Inflammatory macrophage treated with lipopolysaccharide for 4 hours (primary cell): ENCODE measurements at places on chromosomes 3 and 15.

GRCh38 chr3:179971280-179971679, 65.5 kb downstream of the PEX5L start:
- DNase-seq: no peak

DNA sequence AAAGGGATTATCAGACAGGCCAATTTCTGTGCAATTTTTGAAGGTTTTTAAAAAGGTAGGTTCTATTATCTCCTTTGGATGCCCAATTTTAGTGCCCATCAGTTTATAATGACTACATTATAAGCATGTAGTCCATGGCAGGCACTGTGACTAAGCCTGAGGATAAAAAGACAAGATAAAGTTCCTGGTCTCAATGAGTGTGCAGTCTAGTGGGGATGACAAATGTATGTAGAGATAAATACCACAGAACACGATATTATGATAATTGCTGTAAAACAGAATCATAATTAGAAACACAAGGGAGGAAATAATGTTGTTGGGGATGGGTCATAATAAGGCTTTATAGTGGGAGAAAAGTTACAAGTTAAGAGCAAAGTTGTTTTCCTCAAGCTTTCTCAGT, 163.1 kb downstream of the ZNF385D start:
- DNase-seq: no peak

DNA sequence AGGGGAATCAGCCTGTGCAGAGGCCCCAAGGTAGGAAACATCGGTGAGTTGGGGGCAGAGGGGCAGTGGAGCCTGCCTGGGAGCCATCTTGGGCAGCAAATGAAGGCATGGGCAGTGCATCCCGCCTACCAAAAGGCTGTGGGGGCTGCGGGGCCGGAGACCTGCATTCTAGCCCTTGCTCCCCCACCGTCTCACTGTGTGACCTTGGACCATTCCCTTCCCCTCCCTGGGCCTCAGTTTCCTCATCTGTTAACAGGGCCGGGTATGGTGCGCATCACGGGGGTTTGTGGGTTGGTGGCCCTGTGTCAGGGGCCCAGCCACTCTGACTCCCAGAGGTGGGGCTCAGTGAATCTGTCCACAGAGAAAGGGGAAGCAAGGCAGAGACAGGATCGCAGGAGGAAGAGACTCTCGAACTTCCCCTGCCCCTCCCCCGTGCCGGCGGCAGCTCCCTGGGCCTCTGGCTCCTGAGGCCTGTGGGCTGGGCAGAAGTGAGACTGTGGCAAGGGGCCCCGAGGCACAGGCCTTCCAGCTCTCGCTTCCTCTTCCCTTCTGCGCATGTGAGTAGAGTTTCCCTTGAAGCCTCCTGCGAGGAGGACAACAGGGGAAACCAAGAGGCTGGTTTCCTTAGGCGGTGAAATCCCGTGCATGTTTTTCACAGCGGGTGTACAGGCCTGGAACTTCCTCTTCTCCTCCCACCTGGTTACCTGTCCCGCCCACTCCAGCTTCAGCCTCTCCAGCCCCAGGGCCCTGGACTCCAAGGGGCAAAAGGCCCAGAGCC, 42.9 kb downstream of the IDH2 start:
- peak; percentile 99 for DNase-seq

DNA sequence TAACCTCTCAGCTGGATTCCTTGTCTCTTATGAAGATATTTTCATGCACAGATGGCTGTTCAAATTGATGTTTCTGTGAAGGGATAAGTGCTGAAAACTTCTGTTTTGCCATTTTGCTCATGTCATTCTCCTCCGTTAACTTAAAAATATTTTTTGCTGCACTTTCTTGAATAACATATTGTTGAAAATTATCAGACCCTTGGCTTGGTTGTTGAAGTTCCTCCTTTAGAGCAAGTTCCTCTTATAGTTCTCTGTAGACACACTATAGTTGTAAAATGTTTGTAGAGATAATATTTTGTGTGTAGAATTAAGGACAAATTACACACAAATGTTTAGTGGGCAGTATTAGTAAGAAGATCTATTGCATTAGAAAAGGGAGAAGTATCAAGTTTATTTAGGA, 300.4 kb downstream of the SV2B start:
- no peak for DNase-seq

- no peak for DNase-seq
These were observed 247.5 kb upstream of the GOLIM4 start for GRCh38 chr3:168342946-168343850.

- DNase-seq: no peak
These were observed 77.4 kb downstream of the MB21D2 start for GRCh38 chr3:192840143-192840836.

DNA sequence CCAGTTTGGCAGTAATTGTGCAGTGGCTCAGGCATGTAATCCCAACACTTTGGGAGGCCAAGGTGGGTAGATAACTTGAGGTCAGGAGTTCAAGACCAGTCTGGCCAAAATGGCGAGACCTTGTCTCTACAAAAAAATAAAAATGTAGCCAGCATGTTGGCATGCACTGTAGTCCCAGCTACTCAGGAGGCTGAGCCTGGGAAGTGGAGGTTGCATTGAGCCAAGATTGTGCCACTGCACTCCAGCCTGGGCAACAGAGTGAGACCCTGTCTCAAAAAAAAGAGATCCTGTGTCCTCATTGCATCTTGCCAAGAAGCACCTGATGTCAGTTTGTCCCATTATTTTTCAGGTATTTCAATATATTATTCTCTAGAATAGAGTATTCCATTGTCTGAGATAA, 61.8 kb downstream of the CRTC3 start:
- DNase-seq: no peak

DNA sequence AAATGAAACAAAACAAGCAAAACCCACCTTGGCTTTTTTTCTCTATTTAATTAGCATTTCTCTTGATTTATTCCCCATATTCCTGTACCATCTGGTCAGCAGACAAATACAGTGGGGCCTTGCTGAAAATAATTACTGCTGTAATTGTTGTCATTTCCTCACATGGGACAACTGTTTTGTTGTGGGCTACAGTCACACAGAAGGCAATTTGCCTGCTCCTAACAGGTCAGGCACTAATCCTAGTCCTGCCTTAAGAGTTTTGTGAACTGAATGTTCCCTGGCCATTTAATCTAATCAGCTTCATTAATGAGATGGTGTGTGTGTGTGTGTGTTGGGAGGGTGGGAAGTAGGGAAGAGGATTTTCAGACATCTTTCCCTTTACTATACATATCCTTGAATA, 11.6 kb downstream of the TRPC1 start:
- no peak for DNase-seq

DNA sequence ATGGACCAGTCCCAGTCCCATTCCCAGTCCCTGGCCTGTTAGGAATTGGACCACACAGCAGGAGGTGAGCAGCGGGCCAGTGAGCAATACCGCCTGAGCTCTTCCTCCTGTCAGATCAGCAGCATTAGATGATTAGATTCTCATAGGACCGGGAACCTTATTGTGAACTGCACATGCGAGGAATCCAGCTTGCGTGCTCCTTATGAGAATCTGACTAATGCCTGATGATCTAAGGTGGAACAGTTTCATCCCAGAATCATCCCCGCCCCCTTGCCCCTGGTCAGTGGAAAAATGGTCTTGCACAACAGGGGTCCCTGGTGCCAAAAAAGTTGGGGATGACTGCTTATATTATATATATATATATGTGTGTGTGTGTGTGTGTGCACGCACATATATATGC, 63.1 kb downstream of the IFT57 start:
- no peak for DNase-seq

- peak; percentile 90 for DNase-seq
These were observed at the start of gene SLC25A20 for GRCh38 chr3:48898383-48899234. Gene SLC25A20 (minus strand): TSS chr3:48898882. CDS start chr3:48898794, 88 bp downstream.

- DNase-seq: peak; percentile 40
These were observed 106.1 kb downstream of the OXNAD1 start for GRCh38 chr3:16370872-16371740.

DNA sequence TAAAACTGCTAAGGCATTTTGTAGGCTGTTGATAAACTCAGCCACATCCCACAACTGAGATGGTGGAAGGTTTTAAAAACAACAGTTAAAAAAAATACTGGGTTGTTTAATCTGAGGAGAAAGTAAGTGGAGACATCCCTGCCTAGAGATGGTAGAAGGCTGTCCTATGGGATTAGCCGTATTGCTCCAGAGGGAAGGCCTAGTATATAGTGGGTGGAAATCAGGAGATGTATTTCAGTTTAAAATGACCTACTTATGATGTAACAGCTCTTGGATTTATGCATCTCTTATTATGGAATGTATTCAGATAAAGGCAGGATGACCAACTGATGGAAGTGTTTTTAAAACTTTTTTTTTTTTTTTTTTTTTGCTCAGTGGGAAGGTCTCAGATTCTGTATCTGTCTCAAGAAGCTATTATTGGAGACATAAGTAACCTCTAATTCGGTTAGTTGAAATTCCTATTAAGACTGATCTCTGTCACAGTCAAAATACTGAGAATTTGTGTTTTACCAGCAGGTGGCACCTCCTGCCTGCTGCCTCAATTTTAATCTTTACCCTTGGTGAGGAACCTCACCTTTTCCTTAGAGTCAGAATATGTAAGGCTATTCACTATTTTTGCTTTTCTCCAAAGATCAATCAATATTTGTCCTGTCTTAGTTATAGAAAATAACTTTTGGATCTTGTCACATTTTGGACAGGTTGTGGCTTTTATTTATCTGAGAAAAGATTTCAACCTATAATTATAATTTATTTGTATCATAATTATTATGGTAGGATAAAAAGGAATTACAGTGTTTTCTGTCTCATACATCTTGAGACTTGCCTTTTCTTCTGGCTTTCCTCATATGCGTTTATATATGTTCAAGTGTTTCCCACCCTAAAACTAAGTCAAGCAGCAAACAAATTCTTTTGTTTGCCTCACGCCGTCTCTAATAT, 63.0 kb downstream of the VPS8 start:
- DNase-seq: no peak

GRCh38 chr15:75705854-75706681, 6.6 kb downstream of the CSPG4 start:
- no peak for DNase-seq

DNA sequence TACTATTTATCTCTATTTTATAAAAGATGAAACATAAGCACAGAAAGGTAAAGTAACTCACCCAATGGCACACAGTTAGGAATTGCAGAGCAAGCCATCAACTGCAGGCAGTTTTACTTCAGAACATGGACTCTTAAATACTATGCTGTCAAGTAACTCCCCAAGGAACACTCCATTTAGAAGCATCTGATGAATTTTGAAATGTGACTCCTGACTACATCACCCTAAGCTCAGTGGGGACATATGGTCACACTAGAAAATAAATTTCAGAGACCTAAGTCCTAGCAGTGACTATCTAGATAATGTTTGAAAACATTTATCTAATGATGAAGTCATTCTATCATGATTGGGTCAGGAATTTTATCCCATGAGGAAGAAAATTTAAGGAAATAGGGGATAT, 272.8 kb upstream of the ARRDC4 start:
- DNase-seq: no peak

DNA sequence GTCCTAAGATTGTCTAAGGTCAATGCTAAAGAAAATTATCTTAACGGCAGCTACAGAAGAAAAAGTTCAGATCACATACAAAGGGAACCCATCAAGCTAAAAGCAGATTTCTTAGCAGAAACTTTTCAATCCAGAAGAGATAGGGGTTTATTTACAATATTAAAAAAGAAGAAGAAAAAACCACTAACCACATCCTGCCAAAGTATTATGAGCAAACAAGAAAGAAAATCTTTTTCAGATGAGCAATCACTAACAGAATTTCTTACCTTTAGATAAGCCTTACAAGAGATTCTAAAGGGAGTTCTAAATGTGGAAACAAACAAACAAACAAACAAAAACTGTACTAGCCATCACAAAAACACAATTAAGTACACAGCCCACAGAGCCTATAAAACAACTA, 1015.8 kb upstream of the EPHA6 start:
- no peak for DNase-seq

- no peak for DNase-seq
These were observed 32.9 kb upstream of the ALPK3 start for GRCh38 chr15:84784262-84784661.

DNA sequence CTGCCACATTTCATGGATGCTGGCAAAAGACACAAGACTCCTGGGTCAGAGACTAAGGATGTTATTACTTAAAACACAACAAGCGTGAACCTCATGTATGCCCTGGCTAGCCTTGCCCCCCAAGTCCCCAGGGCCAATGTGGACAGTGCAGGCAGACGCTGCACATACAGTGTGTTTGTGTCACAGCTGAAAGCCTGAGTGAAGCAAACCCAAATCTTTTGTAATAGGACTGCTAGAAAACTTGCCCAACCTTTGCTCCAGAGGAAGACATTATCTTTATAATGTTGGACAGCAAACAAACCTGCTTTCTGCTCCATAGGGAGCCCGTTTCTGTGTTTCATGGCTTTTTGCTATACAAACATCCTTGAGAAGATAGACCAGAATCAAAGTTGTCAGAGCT, 282.0 kb upstream of the RORA start:
- no peak for DNase-seq

GRCh38 chr15:101286471-101287114, 8.5 kb downstream of the SNRPA1 start:
- peak; percentile 34 for DNase-seq

- no peak for DNase-seq
These were observed 16.3 kb downstream of the B3GNT5 start for GRCh38 chr3:183269345-183269744.

GRCh38 chr3:105328338-105328730, 38.4 kb upstream of the ALCAM start:
- DNase-seq: no peak

DNA sequence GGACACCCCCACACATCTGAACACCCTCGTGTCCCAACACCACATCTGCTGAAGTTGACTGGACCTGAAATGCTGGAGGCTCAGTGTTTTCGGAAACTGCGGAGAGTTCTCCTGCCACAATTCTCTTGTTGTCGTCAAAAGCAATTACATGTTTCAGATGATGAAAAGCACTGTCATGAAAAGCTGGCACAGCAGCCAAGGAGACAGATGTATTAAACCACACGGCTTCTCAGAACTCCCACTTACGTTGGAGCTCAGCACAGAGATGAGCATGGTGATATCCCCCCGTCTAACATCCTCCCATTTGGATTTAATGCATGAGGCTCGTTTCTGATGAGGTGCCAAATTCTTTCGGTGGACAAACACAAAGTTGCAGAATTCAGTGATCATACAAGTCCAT, 180.1 kb downstream of the RORA start:
- DNase-seq: no peak

- DNase-seq: peak; percentile 70
These were observed 26.6 kb upstream of the STIMATE start for GRCh38 chr3:52923963-52924362.

DNA sequence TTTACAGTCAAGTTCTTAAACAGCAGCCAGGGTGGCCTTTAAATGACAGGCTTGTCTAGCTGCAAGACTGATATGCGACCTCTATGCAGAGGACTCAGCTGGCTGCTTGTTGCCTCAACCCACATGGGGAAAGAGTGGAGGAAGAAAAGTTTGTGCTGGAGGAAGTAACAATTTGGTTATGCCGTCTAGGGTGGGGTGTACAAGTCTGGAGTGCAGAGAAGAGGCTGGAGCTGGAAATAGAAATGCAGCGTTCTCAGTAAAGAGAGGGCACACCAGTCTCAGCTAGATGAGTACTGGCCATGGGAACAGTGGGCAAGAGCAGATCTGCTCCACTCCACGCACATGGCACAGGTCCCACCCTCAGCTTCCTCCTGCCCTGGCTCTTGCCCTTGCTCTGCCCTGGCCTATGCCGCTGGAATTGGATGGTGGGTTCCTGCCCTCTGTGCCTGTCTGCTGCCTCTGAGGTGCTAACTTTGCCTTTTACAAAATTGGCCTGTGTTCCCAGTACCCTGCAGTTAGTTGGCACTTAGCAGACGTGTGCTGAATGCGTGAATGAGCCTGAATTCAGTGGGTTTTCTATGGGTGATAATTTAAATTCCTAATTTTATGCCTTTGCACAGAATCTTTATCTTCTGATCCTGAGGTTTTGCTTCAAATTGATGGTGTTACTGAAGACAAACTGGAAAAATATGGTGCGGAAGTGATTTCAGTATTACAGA, 59.7 kb upstream of the FURIN start:
- peak; percentile 74 for DNase-seq
